Stimulated activated CD4-positive, alpha-beta T cell treated with anti-CD3 and anti-CD28 coated beads, TNF-alpha, amount 100 ng/mL, for 24 hours (primary cell): ENCODE measurements at places on chromosomes 4 and X.

GRCh38 chr4:123597586-123597985, 201.0 kb downstream of the SPRY1 start:
- no peak for DNase-seq

GRCh38 chr4:138367942-138368341, 125.8 kb upstream of the SLC7A11 start:
- no peak for DNase-seq

GRCh38 chrX:101410461-101410860, 2.4 kb downstream of the HNRNPH2 start:
- DNase-seq: no peak

DNA sequence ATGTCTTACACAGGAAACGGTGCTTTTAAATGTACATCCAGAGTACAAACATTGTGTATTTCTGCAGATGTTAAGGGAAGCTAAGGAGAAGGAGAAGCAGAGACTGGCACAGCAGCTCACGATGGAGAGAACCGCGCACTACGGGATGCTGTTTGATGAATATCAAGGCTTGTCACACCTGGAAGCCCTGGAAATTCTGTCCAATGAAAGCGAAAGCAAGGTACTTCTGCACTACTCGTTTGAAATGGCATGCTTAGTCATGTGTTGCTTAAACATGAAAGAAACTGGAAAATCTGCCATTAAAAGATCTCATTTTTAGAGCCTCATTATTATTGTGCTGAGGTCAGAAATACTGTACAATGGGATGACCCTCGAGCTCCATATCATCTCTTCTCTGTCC, 47.2 kb downstream of the FAM114A1 start:
- DNase-seq: no peak

- DNase-seq: no peak
Observed at GRCh38 chr4:155762334-155762733, 3.5 kb downstream of the GUCY1B1 start.

GRCh38 chr4:89203902-89204301, 92.6 kb downstream of the TIGD2 start:
- no peak for DNase-seq

GRCh38 chr4:33270403-33270802, 2550.2 kb downstream of the PCDH7 start:
- DNase-seq: no peak

DNA sequence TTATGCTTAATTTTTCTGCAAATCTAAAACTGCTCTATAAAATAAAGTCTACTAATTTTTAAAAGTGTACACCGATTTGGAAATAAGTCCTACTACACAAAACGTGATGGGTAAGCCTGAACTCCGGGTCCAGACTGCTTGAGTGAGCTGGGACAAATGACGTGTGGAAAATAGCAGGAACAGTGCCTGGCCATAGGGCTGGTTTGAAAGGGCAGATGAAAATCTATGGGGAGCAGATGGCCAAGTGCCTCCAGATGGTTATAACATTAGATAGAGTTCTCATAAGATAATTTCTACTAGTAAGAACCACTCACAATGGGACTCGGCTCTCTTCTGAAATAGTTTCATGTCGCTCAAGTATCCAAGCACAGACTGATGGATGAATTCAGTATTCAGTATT, 52.5 kb downstream of the F11 start:
- no peak for DNase-seq

- DNase-seq: no peak
Observed at GRCh38 chrX:12825801-12826200, 34.6 kb downstream of the PRPS2 start.

DNA sequence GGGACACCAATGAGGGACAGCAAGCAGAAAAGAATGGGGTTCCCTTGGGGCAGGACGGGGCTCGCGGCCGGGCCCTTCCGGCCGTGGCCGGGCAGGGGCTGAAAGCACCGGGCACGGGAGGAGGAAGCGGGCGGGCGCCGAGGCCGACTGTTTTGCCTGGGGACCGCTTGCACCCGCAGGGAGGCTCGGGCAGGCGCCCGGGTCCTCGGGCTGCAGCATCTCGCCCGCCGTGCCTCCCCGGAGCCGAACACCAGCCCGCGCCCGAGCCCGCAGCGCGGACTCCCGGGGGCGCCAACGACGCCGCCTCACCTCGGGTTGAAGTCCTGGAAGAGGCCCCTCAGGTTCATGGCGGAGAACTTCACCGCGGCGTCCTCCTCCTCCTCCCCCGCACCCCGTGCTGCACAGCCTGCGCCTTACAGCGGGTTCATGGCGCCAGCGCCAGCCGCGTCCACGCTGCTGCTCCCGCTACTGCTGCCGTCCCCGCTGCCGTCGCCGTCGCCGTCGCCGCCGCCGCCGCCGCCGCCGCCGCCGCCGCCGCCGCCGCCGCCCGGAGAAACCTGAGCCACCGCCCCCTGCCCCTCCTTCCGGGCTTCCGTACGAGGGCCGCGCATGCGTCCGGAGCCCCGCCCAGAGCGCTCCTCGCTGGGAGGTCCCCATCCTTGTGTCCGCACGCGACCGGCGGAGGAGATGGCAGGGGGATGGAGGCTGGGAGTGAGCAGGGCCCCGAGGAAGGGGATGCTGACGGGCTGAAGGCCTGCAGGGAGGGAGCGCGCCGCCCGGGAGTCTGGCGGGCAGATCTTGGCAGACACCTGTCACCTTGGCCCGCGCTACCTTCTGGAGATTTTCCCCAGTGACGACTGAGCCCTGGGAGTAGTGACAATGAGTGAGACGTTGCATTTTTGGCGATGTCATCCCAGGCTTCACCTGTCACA, at the start of gene TMEM185A:
TMEM185A (minus strand) TSS at position 559 of the 932 bp plus-strand sequence; CDS start at position 347, 212 bp downstream.
- peak; percentile 37 for DNase-seq

DNA sequence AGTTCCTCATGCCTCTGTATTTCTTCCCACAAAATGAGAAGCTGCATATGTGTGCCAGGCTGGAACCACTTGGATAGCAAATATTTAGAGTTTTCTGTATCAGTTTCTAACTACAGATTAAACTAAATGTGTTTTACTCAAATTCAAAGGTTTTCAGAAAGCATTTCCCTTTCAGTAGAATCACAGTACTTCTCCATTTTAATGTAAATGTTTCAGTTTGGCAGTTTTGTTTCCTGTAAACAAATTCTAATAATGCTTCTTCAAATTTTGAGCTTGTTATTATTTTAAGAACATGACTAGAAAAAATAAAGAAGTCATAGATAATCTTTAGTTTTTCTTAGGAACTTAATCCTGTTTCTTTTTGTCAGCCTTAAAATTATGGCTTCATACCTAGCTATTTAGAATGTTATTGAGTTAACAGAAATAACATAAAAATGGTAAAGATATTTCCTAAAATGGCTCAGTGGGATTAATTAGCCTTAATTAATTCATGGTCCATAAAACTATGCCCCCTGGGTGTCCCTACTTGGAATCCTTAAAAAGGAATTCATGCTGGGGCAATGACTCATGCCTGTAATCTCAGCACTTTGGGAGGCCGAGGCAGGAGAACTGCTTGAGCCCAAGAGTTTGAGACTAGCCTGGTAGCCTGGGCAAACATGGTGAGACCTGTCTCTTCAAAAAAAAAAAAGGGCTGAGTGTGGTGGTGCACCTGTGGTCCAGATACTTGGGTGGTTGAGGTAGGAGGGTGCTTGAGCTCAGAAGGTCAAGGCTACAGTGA, 83.8 kb upstream of the GPR34 start:
- no peak for DNase-seq

DNA sequence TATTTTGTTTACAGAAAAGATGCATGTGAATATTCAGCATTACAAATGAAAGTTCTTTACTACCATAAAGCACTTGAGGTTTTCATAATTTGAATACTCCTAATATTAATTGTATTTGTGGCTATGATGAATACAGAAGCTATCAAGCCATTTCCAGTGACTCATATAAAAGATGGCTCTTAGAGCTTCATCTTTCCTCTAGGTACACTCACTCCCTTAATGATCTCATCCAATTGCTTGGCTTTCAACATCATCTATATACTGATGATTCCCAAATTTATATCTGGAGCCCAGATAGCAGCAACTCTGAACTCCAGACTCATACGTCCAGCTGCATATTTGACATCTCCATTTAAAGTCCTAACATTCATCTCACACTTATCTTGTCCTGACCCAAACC, 183.4 kb upstream of the FAM241A start:
- no peak for DNase-seq

- no peak for DNase-seq
Observed at GRCh38 chrX:153776611-153777045, 4.2 kb upstream of the SRPK3 start.

GRCh38 chr4:161132715-161133425, 1030.9 kb downstream of the FSTL5 start:
- DNase-seq: no peak

GRCh38 chr4:85717351-85717750, 242.4 kb downstream of the ARHGAP24 start:
- DNase-seq: no peak

DNA sequence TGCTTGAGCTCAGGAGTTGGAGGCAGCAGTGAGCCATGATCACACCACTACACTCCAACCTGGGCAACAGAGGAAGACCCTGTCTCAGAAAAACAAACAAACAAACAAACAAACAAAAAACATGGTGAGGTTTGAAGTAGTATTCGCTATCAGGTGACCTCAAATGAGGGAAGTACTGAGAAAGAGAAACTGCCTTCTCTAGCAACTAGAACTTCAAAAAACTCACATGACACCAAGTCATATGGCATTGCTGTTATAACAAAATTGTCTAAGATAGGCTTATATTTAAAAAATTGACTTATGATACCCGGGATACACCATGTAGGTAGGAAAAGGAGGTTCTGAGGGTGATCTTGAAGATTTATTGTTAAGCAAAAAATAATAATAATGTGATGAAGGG, 10.3 kb downstream of the MPP1 start:
- no peak for DNase-seq

DNA sequence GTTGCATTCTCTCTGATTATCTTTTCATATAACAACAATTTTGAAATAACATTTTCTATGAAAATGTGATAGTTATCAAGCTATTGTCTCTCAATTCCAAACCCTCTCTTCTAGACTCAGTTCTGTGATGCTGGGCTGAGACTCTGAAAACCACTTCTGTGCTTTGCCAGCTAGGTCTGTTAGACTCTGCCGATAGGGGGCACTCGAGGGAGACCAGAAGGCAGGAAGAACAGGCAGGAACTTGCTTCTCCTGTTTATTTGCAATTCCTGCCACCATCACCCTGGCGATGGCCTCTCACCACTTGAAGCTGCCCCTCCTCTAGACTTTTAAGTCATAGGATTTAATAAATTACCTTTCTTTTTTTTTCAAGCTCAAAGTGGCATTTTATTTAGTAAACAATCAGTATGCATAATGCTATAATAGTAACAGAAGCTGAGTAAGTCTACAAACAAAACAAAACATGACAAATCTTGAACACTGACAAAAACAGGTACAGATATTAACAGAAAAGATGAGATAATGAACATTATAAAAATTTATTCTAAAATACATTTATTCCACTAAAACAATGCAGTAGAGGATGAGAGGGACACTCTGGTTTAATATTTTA, 49.7 kb downstream of the RASL11B start:
- peak; percentile 36 for DNase-seq
